CD4-positive, alpha-beta memory T cell (primary cell): ENCODE measurements at places on chromosomes 2 and 18. TPM values are rescaled to one million over a fixed set of nuclear protein-coding genes. Genes with fewer than 3 reads are reported as not detected.

CRYGD gene
- not detected for total RNA-seq

HNRNPA3 gene
- total RNA-seq, result 175 TPM

AMER3 gene
- total RNA-seq, result not detected

ZNF521 gene
- total RNA-seq, result not detected

REG1B gene
- not detected for total RNA-seq

RDH14 gene
- total RNA-seq, result 19.1 TPM
